ENCODE measurements at places on chromosomes 13 and 19.

DNA sequence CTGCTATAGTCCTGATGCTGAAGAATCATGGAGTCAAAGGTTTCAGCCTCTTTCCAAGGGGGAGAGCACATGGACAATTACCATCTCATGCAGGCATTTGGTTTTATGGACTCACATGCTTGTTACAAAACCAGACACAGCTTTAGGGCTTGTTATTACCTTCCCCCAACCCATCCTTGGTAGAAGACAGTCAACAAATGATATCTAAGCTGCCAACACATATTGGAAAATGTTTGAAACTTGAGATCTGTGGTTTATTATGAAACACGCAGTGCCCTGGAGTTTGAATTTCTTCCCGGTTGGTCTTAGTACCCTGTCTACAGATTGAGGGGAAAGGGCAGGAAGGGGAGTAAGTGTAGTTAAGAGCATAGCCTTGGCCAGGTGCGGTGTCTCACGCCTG, 12.5 kb upstream of the CYP2A6 start:
- DNase-seq, result peak; percentile 2

GRCh38 chr19:13240312-13241022, 90.3 kb downstream of the IER2 start:
- no peak for DNase-seq

DNA sequence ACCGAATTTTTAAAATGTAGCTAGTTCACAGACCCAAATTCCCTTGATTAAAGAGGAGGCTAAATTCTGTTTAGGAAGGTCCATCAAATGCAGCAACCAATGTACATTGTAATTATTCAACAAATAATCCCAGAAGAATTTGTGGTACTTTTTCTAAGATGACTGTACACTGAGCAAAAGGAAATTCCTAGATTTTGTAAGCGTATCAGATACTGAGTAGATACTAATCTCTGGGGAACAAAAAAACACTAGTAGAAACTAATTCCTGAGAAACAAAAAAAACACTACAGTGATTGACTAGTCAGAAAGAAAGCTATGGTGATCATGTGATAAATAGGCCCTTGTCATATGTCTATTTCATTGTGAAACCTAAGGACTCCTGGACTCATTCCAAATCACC, 246.1 kb downstream of the PCDH17 start:
- DNase-seq, result no peak

- peak; percentile 78 for DNase-seq
Observed at GRCh38 chr19:19372656-19373416, 32.6 kb upstream of the GATAD2A start.

DNA sequence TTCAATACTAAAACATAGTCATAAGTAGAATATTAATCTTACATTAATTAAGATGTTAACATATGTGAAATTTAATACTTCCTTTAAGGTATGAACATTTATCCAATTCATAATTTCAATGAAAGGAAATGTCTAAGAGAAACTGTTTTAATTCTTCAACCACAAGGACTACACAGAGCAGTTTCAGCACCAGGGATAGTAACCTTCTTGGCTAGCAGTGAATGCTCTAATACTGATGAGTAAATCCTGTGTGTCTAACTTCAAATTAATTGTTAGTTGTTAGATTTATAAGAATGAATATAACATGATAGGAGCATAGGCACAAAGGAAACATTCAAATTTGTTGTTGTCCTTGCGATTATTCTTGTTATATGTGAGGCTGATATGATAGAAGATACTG, 15.6 kb upstream of the NBEA start:
- no peak for DNase-seq

Measured in ELF-1 (cell line).